Heart right ventricle (tissue), 16 donors: ENCODE measurements at places on chromosomes 1 and 21. TPM values are rescaled to one million over a fixed set of nuclear protein-coding genes. Genes with fewer than 3 reads are reported as not detected.

Gene METTL18
- total RNA-seq: 6.3 TPM

Gene WDR64
- not detected for total RNA-seq

Gene GPR25
- total RNA-seq: not detected

Gene ERVH48-1
- not detected for total RNA-seq

Gene PRKAA2
- 145 TPM for total RNA-seq
